NB4 (cell line): ENCODE measurements at places on chromosomes 2 and 18.

DNA sequence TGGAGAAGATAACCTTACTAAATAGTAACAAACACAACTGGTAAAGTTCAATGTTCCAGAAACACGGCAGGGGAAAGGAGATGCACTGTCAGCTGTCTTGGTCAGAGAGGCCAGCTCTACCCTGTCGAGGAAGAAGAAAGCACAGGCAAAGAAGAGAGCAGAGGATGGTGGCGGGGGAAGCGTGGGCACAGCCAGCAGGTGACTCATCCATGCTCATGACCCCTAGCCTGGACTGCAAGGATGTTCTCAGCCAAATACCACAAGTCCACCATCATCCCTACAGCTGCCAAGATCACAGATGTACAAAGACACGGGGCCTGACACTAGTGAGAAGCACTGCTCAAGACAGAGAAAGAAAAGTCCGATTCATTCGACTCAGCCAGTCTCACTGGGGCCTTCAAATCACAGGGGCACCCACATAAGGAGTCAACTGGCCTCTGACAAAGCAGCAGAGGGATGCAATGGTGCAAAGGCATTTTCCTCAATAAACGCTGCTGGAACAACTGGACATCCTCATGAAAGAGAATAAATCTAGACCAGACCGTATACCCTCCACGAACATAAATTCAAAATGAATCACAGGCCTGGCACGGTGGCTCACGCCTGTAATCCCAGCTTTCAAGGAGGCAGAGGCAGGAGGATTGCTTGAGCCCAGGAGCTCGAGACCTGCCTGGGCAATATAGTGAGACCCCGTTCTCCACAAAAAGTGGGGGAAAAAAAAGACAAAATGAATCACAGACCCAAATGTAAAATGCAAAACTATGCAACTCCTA is 5.6 kb downstream of the DTYMK start:
- DNase-seq, result peak; percentile 40

DNA sequence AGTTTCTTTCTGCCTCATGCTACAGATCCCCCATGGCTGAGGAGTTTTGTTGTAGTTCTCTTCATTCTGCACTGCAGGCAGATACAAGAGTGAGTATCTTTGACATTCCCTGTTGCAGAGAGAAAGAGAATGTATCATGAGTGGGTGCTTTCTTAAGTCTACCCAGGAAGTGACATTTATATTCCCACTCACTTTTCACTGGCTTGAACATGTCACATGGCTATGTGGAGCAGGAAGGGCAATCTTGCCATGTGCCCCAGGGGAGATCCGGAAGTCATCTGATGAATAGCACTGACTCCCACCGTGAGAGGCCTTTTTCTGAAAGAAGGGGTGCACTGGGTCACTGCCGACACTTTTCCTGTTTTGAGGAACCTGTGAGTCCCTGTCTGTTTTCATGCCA is 66.4 kb upstream of the BOD1L2 start:
- DNase-seq, result no peak

- no peak for DNase-seq
These were observed 54.3 kb upstream of the AGPS start for GRCh38 chr2:177338177-177338721.

GRCh38 chr2:33433279-33434235 is 42.9 kb upstream of the RASGRP3 start:
- no peak for DNase-seq

GRCh38 chr18:10453806-10454680 is at the start of gene APCDD1:
APCDD1 (plus strand) TSS chr18:10454635; CDS start chr18:10454982, 347 bp downstream.
- DNase-seq, result peak; percentile 57
